NCI-H510A treated with DMSO at 0.1 percent for 48 hours (cell line): ENCODE measurements at places on chromosomes 6 and 20.

DNA sequence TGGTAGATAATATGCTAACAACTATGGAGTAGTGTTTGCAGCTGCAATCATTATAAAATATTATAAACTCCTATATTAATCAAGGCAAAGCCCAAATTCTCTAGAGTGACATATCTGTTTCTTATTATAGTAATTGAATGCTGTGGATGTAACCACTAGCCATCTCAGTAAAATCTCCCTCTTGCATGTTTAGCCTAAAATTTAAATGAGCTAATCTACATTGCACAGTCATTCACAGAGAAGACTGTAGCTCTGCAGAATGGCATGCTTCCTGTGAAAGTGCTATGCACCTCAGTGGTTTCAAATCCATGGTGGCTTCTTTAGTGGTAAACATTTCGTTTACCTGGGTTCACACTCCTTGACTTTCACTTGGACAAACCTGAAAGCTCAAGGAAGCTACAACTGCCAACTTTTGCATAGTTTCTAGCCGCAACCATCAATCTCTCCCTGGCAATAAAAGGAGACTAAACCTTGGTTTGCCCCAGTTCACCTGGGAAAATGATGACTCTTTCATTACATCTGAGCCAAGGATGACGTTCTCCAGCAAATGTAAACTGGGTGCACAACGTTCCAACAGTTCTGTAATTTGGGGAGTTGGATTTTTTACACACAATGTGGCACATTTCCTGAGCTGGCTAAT is 47.2 kb downstream of the FILIP1 start:
- no peak for DNase-seq

DNA sequence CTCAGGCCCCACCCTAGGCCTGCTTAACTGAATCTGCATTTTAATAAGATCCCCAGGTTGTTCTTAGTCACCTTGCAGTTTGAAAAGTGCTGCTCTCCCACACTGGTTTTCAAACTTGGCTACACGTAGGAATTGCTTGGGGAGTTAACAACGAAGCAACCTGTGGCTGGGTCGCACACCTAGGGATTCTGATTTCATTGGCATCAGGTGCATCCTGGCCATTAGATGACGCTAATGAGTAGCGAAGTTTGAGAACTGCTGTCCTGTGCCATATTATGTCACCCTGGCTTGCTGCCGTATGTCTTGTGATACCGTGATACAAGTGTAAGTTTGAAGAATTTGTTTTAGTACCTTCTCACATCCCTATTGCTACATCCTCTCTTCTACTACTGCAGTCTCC is 28.2 kb upstream of the FUCA2 start:
- no peak for DNase-seq

DNA sequence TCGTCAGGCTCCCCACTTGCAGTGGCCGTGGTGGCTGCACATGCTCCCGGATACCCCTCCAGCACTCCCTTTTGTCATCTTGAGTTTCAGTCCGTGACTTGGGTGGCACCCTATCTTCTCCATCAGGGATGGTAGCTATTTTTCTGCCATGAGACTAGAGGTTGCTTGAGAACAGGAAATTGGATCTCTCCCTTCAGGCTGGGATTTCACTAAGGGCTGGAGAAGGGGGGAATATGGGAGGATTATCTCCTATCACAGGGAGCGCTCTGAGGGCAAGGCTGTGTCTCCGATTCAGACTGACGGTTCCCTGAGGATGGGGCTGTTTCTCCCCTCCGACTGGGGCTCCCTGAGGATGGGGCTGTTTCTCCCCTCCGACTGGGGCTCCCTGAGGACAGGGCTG is 123.1 kb downstream of the MRPL14 start:
- DNase-seq, result no peak

DNA sequence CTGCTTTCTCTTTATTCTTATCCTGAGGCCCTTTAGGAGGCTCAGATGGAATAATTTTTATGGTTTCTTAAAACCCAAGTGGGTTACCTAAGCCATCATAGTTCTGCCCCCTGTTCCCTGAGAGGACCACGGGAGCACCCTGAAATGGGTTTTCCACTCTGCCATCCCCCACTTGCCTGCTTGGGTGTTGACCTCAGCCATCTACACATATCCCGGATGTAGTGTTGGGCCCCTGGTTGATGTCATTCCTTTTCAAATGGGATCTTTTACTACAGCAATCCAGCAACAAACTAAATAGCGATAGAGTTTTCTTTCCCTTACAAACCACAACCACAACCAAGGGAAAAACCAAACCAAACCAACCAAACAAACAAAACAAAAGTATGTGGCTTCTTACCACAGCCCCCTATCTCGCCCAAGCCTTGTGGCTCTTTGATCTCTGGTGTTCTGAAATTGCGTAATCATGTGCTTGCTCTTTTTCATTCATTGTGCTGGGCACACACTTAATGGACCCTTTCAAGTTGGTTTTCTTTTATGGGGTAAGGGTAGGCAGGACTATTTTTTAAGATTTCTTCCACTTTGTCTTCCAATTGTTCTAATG is 154.9 kb downstream of the ESR1 start:
- DNase-seq, result no peak

DNA sequence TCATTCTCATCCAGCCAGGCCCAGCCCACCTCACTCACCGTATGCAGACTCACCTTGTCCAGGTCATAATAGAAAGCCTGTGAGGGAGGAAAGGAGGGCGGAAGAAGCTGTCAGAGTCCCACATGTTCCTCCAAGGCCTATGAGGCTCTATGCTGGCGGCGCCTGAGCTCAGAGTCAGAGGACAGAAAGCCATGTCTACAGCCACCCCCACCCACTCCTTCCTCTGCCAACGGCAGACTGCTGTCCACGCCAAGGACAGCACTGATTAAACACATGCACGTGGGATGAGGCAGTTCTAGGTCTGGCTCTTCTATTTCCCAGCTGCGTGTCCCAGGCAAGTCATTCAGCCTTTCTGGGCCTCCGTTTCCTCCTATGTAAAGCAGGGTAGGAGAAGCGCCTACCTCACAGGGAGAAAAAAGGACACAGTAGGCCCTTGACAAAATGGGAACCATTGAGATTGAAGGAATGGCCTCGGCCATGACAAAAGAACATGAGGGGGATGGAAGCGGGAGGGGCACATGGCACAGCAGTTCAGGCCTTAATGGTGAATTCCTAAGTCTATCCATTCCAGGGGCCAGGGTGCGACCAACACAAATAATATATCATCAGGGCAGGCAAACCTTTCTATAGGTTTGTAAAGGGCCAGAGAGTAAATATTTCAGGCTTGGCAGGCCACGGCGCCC is 80.1 kb downstream of the RIPOR3 start:
- no peak for DNase-seq

DNA sequence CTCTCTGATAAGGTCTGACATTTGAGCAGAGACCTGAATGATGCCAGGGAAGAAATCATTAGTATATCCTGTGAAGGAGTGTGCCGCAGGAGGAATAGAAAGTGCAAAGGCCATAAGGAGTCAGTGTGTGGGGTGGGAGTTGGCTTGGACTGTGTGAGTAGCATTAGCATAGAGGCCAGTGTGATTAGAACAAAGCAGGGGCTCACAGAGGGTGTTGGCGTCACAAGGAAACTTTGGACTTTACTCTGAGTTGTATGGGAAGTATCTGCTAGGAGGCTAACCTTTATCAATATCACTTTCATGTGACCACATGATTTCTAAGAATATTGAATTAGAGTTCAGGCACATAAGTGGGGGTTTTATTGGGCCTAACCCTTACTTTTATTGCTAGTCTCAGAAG is 12.1 kb downstream of the TMEM200A start:
- no peak for DNase-seq

DNA sequence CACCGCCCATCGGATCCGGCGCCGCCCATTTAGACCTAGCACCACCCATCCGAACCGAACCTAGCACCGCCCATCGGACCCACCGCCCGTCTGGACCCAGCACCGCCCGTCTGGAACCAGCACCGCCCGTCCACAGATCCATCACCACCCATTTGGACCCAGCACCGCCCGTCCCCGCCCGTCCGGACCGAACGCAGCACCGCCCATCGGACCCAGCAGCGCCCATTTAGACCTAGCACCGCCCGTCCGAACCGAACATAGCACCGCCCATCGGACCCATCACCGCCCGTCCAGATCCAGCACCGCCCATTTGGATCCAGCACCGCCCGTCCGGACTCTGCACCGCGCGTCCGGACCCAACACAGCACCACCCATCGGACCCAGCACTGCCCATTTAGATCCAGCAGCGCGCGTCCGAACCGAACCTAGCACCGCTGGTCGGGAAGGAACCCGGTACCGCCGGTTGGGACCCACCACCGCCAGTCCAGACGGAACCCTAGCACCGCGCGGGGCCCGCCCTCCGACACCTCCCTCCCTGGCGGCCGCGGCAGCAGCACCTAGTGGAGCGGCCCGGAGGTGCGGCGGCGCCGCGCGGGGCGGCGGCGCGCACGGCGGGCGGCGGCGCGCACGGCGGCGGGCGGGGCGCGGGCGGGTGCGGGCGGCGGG is 348 bp upstream of the AFDN start:
- no peak for DNase-seq

- DNase-seq, result no peak
Measured at GRCh38 chr6:1536526-1537429, 72.9 kb upstream of the FOXC1 start.

GRCh38 chr20:46751856-46752255 is 42.4 kb downstream of the SLC2A10 start:
- no peak for DNase-seq

DNA sequence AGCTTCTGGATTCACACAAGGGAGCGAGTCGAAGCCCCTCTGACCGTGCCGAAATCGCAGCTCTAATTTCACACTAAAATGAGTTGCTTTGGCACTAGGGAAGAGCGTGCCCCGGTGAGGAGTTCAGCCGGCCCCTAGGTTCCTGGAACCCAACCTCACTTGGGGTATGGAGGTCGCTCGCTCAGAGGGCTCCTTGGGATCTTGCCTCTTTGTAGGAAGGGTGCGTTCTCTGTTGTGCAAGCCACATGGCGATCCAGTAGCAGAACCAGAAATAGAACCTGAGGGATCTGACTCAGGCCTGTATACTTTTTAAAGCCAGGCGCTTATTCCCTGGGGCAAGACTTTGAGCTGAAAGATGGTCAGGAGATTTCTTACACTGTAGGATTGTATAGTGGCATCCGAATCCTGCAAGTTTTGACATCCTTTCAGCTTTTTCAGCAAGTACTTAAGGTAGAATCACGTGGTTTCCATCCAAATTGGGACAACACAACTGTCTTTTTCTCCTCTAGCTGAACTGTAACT is 861 bp upstream of the RALGAPA2 start:
- DNase-seq, result no peak

GRCh38 chr20:18621004-18621403 is 33.1 kb downstream of the DTD1 start:
- no peak for DNase-seq

DNA sequence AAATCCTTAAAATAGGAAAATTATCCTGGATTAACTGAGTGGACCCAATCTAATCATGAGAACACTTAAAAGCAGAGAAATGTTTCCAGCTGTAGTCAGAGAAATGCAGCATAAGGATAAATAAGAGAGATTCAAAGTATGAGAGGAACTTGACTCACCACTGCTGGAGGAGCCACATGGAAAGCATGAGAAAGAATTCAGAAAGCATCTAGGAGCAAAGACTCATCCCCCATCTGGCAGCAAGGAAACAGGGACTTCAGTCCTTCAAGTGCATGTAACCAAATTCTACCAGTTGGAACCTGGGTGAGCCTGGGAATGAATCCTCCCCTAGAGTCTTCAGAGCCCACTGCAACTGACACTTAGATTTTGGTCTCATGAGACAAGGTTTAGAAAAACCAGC is 33.7 kb downstream of the RNF146 start:
- no peak for DNase-seq

DNA sequence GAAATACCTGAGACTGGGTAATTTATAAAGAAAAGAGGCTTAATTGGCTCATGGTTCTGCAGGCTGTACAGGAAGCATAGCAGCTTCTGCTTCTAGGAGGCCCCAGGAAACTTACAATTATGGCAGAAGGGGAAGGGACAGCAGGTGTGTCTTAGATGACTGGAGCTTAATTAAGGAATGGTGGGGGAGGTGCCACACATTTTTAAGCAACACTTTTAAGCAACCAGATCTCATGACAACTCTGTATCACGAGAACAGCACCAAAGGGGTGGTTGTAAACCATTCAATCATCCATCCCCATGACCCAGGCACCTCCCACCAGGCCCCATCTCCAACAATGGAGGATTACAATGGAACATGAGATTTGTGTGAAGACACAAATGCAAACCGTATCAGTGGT is 26.9 kb downstream of the FIG4 start:
- DNase-seq, result no peak

DNA sequence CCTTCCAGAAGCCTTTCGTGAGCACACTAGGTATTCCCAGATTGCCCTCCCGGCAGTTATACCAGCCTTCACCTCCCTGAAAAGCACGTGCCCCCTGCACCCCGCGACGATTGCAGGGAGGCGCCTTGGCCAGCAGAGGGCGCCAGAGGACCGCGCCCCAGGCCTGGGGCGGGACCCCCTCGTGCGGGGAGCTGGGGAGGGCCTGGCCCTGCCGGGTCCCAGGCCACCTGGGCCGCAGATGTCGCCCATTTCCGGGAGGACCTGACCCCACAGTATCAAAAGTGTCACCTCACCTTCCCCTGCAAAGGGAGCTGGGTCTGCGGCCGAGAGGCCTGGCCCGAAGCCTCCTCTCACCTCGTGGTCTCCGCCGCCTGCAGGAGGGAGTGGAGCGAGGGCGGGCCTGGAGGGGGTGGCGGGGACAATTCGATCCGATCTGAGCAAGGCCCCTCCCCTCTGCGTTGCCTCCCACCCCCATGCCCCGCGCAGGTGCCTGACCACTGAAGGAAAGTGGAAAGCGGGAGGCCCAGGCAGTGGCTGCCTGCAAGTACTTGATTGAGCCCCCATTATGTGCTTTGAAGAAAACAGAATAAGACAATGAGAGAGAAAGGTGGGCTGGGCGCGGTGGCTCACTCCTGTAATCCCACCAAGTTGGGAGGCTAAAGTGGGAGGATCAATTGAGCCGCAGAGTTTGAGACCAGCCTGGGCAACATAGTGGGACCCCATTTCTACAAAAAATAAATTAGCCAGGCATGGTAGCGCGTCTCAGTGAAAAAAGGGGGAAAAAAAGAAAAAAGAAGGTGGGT is 3.5 kb upstream of the SNAI1 start:
- DNase-seq, result peak; percentile 60

- no peak for DNase-seq
Measured at GRCh38 chr6:7311917-7312615, 933 bp downstream of the SSR1 start.

- no peak for DNase-seq
Measured at GRCh38 chr6:52130440-52130839, 43.0 kb upstream of the PKHD1 start.

GRCh38 chr6:72689107-72689954 is 67.5 kb downstream of the KCNQ5 start:
- DNase-seq, result no peak

- no peak for DNase-seq
Measured at GRCh38 chr6:14743474-14744211, 502.2 kb upstream of the JARID2 start.
